Stimulated activated CD8-positive, alpha-beta memory T cell treated with anti-CD3 and anti-CD28 coated beads, Interleukin-4, amount 100 ng/mL, for 4 hours (primary cell): ENCODE measurements at places on chromosomes 3 and 15.

DNA sequence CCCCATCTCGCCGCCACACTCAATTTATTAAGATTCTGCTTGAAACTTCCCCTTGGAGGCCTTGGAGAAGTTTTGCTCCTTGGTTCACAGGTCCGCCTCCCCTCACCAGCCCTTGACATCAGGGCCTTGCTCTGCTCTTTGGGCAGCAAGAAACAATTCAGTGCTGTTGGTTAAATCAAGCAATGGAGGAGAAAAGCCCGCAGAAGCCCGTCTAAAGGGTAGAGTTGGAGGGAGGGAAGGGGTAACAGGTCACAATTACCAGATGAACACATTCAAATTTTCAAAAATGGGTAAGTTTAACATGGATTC, 429 bp downstream of the PARP9 start:
- no peak for DNase-seq

GRCh38 chr3:50453907-50454306, 49.5 kb downstream of the CACNA2D2 start:
- DNase-seq = no peak

- peak; percentile 65 for DNase-seq
These were observed 67.2 kb downstream of the CACNA2D2 start for GRCh38 chr3:50436114-50436674.

- DNase-seq = no peak
These were observed 95.0 kb upstream of the ALDH1A3 start for GRCh38 chr15:100784493-100785180.

- DNase-seq = no peak
These were observed 27.6 kb downstream of the CHST14 start for GRCh38 chr15:40498418-40498817.

DNA sequence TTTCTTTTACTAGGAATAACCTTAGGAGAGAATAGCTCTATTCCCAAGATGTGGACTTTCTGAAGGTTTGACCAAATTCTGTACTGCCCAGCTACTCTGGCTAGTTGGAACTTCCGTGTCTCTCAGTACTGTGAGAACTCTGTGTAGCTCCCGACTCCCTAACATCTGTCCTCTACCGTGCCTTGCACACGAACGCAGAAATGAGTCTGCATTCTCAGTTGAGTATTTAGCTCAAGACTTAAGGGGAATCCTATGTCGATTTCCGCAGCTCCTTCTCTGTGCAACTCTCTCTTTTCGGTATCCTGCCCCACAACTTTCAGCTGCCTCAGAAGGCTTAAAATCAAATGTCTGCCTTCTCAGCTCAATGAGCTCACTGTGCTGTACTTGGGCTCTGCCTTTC, 86.7 kb upstream of the EPHB3 start:
- no peak for DNase-seq

GRCh38 chr15:66862940-66863335, 160.9 kb downstream of the SMAD6 start:
- peak; percentile 47 for DNase-seq

DNA sequence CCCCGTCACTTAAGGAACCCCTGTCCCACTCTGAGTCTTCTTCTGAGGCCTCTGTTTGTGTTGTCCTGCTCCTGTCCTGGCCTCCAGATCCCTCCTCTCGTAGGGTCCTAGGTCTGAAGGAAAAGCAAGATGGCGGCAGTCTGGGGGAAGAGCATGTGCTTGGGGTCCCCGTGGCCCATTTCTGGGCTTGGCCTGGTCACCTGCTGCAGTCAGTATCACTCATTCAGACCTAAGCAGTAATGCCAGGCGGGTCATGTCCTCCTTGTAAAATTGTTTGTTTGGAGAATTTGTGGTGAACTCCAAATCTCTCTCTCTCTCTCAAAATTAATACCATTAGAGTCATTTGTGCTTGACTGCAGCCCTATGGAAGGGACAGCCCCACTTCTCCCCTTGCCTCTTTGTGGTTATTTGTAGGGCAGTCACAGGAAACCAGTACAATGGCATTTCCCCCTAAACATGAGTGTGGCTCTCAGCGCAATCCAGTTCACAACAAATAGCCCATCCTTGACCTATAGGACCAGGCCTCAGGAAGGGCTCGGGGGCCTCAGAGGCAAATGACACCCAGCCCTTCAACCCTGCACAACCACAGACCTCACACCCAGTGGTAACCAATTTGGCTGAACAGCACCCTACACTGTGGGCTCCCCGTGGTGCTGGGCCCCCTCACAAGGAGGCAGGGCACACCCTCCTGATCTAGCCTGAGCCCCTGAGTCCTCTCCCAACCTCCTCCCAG, 173.5 kb downstream of the OR4M2 start:
- no peak for DNase-seq

DNA sequence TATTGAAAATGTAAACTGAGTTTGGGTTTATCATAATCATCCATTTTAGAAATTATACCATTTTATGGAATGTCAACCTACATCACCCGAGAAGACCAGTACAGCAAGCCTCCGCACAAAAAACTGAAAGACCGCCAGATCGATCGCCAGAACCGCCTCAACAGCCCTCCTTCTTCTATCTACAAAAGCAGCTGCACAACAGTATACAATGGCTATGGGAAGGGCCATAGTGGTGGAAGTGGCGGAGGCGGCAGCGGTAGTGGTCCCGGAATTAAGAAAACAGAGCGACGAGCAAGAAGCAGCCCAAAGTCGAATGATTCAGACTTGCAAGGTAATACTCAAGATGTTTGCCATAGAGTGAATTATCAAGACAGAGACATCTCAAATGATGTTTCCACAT, 197.0 kb downstream of the GHSR start:
- no peak for DNase-seq

DNA sequence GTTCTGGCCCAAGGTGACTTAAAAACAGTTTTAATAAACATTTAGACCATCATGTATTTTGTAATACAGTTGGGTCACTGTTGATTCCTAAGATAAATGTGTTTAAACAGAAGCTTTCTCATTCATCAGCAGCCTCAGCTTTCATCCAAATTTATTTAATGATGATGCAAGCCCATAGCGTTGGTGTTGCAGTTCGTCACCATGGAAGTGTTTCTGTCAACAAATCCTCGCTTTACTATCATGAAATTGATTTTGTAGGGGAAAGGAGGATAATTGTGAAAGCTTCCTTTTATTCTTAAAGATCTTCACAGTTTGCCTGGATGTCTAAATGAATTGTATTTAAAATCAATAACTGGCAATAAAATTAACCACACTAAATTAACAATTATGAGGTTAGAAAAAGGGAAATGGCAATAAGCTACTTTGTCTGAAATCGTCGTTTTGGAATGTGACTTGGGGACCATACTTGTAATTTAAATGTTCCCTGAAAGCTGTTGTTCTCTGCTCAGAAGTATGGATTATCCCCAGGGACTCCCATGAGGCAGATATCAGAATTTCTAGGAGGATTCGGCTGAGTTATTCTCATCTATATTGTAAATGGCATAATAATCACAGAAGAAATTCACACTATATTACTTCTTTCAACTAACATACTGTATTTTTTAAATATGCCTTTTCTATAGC, 29.0 kb downstream of the CMSS1 start:
- DNase-seq = no peak

GRCh38 chr3:187941135-187941847, 196.0 kb upstream of the BCL6 start:
- DNase-seq = no peak

- DNase-seq = no peak
These were observed 100.1 kb downstream of the CPN2 start for GRCh38 chr3:194251007-194251406.

DNA sequence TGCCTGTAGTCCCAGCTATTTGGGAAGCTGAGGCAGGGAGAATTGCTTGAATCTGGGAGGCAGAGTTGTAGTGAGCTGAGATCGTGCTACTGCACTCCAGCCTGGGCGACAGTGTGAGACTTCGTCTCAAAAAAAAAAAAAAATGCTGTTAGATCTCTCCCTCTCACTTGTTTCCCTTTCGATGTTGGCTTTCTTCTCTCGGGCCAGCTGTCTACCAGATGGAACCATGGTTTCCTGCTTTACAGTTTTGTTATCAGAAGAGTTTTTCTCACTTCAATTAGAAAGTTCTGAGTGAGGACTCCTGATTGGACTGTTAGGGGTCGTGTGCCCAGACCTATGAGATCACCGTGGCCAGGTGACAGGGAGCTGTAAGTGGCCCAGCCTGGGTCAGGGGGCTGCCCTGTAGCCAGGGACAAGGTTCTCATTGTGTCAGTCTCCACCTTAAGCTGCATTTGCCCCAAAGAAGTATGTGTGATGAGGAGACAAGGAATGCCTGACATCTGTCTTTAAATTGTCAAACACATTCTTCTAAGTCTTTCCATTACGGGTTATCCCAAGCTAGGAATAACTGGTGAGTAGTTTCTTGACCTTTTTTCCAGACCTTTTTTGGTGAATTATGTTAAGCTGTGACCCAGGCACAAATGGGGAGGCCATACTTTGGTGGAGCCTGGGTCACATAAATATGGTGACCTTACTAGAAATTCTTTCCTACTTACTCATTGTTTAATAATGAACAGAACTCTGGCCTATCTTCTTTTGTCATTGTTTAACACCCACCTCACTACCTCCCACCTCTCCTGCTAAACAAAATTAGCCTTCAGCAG, 25.2 kb downstream of the SNAPC5 start:
- no peak for DNase-seq

GRCh38 chr3:194849166-194849875, 163.6 kb downstream of the FAM43A start:
- no peak for DNase-seq

- no peak for DNase-seq
These were observed 196.0 kb downstream of the NSUN3 start for GRCh38 chr3:94258851-94259250.
